Stimulated activated CD4-positive, alpha-beta T cell treated with anti-CD3 and anti-CD28 coated beads, Interleukin-12 subunit alpha, Interleukin-12 subunit beta, amount 100 ng/mL, for 48 hours (primary cell): ENCODE measurements at places on chromosomes 5 and 9.

- DNase-seq = peak; percentile 24
Measured at GRCh38 chr5:18745042-18745987, 1111.1 kb downstream of the TAF11L14 start.

DNA sequence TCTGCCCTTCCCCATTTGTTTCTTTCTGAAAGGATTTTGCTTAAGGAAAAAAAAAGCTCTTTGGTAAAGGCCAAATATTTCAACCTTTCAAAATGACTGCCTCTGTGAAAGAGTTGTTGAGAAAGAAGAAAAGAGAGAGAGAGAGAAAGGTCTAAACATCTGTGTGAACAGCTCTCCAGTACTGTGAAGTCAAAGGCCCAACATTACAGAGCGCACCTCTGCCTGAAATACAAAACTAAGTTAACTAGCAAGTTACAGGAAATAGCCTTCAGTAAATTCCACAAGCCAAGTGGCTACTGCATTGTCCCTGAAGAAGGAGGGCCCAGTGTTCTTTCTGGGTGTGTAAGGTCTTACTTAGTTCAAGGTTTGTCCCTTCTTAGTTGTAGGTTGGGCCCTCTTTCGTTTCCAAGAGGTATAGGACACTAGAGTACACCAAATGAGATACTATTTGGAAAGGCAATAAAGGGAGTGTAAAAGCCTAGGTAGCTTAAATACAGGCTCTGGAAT, 104.4 kb downstream of the THBS4 start:
- DNase-seq = no peak

DNA sequence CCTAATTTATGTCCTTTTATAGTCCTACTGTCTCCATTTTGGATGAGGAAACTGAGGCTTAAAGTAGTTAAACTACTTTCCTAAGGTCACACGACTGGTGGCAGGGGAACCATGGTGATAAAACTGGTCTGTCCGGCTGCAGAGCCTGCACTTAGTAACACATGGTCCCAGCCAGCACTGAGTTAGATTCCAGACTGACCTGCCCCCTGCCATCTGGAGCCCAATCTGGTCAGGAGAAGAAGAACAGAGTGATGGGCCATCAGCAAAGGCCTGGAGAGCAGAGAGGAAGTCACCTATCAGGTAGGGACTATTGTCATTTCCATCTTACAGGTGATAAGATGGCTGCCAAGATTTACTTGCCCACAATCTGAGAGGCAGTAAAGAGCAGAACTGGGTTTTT, 86.6 kb upstream of the SLC25A48 start:
- no peak for DNase-seq

DNA sequence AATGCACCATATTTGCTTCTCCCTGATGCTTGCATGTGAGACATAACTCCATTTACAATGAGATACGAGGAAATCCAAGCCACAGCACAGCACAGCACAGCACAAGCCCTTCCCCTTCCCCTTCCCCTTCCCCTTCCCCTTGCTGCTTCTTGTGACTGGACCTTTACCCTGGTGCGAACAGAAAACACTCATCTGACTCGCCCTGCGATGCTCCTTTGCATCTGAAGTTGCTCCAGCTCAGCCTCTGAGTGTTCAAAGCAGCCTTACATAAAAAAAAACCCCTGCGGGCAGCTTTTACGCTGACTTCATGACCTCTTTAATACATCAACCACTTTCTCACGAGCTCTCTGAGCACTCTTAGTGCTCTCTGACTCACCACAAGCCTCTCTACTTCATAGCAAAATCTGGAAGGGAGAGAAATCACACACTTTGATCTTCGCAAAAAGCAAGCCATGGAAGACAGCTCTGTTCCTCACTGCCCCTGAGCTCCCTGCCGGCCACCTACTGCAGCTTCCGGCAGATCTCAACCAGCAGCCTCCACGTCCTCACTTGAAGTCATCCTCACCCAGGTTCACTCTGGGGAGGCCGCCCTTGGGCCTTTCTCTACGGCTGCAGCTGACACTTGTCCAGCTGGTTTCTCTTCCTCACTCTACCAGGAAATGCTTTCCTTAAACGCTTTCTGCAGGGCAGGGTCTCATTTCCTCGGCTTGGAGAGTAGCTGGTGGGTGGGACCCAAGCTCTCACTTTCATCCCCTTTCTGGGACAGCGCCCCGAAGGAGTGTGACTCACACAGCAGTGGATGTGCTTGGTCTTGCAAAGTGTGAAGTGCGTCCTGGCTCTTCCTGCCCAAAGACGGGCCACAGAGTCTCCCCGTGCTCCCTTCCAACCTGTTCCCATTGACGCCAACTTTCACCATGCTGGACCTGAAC, 5.3 kb downstream of the SLC34A1 start:
- DNase-seq = peak; percentile 43

DNA sequence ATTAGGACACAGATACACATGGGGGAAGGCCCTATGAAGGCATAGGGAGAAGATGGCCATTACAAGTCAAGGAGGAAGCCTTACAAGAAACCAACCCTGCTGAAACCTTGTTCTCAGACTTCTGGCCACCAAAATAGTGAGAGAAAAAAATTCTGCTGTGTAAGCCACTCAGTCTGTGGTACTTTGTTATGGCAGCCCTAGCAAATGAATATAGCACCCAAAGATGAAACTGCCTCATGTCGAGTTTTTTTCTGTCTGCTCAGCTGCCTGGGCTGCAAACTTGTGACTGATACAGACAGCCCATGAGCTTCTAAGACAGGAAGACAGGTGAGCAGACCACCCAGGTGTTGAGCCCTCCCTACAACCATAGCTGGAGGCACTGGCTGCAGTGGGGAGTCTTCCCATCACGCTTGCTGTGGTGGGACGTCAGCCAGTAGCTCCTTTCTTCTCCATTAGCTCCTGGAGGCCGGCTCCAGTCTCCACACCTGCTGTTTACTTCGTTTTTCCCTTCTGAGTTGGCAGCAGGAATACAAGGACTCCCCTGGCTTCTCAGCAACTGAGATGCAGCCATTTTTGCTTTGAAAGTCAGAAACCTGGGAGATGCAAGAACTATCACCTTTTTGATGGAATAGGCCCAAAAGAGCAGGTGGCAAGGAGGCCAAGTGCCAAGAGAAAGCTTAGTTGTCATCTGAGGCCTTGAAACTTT, 164.9 kb downstream of the SEMA6A start:
- DNase-seq = no peak

- DNase-seq = no peak
Measured at GRCh38 chr5:82719368-82719767, 357.8 kb downstream of the TMEM167A start.

- no peak for DNase-seq
Measured at GRCh38 chr5:135881244-135881643, 14.4 kb downstream of the IL9 start.

DNA sequence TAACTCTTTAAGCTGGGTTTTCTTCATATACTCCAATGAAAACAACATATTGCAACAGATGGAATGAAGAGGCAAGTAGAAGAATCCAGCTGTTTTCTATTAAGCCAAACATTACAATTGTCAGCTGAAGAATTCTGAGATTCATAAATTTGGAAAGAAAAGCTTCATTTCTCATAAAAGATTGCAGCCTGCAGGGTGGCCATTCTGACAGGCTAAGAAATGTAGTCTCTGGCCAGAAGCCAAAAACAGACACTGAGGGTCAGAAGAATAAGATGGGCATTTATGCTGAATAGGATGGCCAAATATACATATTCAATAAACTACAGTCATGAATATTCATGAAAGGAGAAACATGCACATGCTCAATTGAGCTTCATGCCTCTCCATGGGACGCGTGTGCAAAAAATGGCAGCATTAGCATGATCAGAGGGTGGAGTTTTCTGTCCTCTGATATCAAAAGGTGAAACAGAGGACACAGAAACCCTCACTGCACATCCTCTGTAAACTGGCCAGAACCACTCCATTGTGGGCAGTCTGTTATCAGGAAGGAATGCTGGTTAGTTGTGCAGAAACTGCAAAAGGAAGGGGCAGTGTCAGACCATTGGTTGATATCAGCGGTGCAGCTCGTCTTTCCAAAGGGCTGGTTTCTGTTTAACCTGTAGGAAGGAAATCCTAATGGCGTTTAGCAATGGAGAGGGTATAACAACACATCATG, 50.2 kb downstream of the FXN start:
- no peak for DNase-seq

DNA sequence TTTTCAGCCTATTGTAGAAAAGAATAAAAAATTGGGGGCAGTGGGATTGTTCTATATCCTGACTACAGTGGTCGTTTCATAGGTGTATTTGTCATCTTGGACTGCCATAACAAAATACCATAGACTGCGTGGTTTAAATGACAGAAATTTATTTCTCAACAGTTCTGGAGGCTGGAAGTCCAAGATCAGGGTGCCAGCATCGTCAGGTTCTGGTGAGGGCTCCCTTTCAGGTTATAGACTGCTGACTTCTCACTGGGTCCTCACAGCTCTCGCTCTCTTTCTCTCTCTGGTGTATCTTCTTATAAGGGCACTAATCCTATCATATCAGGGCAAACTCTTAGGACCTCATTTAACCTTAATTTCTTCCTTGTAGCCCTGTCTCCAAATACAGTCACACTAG, 356.7 kb upstream of the TRPC7 start:
- DNase-seq = no peak

DNA sequence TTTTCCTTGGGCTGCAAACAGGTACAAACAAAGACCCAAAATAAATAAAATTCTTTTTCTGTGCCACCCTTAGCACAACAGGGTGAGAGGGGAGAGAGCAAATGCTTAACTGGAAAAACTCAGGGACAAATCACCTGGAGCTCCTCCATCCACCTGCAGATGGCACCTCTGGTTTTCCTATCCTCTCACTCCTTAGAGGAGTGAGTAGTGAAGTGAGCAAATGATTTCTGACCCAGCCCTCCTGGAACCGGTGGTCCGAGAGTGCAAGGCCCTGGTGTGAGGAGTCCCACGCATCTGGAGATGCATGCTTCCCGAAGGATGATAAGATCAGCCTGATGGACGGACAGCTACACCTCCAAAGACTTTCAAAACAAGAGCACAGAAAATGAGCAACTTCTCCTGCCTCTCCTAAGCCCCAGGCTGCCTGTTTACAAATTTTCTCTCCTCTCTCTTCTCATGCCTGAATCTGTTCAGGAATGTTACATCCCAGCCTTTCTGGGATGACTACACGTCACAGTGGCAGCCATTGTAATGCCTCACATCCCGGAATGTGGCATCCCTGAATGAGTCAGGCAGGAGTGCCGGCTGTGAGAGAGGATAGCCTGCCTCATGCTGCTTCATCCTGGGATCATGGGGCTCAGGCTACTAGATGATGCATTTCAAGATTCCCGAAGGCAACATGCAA, 86.4 kb downstream of the ADRB2 start:
- no peak for DNase-seq

DNA sequence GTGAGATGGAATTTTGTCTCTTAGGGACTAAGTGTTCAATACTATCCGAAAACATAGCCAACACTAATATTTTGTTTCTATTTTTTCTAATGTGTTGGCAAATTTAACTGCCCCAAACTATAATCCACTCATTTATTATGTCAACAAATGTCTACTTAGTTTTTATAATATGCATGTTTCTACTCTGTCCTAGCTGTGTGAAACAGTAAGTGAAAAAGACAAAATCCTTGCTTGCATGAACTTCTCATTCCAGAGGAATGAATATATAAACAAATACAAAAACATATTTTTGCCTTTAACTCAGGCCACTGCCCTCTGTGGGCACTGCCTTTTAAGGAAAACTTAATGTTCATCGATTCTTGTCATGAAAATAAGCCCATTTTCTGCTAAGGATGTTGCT, 1275.4 kb upstream of the CDH18 start:
- no peak for DNase-seq

DNA sequence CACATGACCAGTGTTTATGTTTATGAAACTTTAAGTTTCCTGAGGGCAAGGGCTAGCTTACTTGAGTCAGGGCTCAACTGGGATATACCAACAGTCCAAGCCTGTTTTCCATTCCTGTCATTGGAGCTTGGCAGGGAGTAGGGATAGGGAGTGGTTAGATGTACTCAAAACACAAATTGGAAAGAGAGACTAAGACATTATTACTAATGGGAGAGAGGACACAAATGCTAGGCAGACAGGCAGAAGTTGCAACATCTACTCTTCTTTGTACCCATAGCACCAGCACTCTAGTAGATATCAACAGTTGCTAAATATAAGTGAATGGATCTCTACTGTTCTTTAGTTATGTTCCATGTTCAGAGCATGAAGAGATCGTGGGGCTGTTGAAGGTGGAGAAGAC, 62.8 kb downstream of the NPR3 start:
- no peak for DNase-seq

DNA sequence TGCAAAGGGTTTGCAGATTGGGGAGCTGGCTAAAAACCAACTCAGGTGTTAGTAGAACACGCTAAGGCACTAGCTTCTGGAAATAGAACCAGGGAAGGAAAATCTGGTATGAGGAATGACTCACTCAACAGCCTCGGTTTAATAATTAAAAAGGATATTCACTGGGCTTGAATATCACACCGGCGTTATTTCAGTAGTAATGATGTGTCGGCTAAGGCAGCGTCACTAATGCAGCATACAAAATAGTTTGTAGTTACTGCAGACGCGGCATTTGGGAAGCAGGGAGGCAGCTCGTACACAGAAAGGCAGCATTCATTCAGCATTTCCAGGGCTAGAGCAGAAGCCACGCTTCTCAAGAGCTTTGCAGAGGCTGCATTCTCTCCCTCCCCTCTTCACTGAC, 1.7 kb downstream of the ADRA1B start:
- no peak for DNase-seq

- no peak for DNase-seq
Measured at GRCh38 chr9:7983490-7983889, 183.9 kb upstream of the DMAC1 start.

GRCh38 chr5:138077064-138077696, 6.7 kb upstream of the WNT8A start:
- DNase-seq = peak; percentile 49

GRCh38 chr5:38670878-38671277, 114.4 kb upstream of the LIFR start:
- DNase-seq = no peak

- no peak for DNase-seq
Measured at GRCh38 chr5:2170761-2171160, 288.0 kb upstream of the IRX4 start.

DNA sequence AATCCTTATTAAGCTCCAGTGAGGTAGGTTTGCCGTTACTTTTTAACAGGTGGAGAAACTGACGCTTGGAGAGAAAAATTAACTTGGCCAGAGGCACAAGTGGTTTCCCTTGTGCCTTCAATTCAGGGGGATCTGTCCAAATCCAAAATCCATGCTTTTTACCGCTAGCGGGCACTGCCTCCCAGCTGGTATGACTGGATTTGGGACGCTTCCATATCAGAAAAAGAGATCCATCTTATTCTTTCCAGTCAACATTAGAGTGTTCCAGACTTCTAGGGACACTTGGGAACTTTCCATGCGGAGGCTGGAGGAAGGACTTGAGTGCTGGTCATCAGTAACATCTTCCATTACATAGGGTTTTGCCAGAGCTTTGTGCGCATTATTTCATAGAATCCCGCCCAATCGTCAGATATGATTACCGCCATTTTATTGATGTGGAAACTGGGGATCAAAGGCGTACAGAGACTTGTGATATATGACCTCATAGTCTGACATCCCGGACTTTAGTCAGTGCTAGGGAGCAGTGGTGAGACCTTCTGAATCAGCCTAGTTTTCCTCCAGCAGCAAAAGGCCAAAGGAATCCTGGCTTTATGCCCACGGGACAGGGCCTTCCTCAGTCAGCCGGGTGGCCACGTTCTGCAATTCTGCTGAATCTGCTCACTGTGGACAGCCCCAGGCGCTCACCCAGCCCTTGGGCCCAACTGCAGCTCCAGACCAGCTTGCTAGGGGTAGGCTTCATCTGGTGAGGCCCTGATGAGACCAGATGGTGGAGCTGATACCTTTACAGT, 1.1 kb upstream of the GNPDA1 start:
- DNase-seq = no peak
